ENCODE measurements at places on chromosomes 7 and 10.

DNA sequence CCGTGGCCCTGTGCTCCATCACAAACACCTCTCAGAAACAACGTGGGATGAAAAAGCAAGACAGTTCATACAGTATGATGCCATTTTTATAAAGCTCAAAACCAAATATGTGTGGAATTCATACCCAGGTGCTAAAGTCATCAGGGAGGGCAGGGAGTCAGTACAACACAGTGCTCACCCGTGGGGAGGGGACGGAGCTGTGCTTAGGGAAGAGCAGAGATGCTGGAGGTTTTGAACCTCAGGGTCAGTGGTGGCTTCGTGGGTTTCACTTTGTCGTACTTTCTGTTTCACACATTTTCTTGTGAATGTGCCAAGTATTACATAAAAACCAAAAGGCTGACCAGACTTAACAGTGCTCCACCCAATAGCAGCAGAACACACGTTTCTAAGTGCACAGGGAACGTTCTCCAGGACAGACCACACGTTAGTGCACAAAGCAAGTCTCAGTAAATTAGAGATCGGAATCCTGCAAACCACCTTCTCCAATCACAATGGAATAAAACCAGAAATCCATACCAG, 21.2 kb downstream of the ZMIZ2 start:
- no peak for DNase-seq

DNA sequence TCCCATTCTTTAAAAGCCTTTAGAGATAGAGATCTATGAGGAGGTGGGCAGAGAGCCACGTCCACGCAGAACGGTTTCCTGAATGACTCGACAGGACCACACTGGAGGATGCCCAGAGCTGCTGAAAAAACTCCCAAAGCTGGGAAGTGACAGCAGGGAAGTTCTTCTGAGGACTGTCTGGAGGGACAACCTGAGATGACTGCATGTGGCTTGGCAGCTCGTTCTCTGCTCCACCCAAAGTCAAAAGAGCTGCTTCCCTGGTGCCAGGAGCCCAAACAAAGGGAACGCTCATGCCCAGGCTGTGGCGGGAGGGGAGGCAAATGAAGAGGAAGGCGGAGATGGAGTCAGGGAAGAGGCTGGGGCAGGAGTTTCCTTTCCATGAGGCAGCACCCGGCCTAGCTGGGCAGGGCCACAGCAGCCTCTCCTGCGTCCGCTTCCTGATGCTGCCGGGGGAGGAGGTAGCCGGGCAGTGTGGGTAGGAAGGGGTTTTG, 95.4 kb downstream of the CCDC3 start:
- DNase-seq: no peak

- no peak for DNase-seq
Observed at GRCh38 chr7:64114791-64115190, 69.6 kb downstream of the ZNF727 start.

DNA sequence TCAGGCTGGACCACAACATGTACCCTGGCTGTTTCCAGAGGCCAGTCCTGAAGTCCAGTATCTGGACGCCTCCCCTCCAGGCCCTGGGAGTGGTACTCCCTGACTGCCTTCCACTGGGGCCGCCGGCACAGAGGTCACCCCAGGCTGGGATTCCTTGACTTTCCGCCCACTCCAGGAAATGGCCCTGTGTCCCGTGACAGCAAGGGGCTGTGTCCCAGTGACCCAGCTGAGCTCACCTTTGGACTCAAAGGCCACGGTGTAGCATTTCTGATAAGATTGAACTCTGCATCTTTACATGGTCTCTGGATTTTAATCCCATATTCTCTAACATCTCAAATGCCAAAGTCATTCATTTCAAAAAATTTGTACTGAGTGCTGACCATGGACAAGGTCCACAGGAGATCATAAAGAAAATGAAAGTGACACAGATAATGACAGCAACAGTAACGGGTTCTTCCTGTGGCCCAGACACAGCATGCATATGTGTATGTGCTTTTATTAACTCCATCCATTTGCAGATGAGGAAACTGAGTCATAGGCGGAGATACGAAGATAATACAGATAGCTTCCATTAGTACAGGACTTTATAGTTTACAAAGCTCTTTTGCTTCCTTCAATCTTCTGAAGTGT, 5.4 kb downstream of the ADAMTS14 start:
- no peak for DNase-seq

DNA sequence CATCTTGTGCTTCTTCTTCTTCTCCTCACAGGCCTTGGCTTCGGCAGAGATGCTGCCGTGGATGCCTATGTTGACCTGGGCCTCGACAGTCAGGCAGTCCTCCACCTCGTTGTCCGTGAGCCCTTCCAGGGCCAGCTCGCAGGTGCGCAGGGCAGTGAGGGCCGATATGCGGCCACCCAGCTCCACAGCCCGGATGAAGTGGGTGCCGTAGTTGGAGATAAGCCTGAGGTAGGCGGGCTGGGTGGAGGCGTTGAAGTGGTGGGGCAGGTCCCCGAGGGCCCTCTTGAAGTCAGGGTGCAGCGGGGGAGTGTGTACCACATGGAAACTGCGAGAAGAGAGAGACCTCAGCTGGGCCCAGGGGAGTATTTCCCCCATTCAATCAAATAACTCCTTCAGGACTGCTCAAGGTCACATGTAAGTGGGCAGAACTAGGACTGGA, 3.7 kb downstream of the PRF1 start:
- DNase-seq: no peak

GRCh38 chr10:103543617-103544525, 50.4 kb downstream of the NEURL1 start:
- DNase-seq: no peak

DNA sequence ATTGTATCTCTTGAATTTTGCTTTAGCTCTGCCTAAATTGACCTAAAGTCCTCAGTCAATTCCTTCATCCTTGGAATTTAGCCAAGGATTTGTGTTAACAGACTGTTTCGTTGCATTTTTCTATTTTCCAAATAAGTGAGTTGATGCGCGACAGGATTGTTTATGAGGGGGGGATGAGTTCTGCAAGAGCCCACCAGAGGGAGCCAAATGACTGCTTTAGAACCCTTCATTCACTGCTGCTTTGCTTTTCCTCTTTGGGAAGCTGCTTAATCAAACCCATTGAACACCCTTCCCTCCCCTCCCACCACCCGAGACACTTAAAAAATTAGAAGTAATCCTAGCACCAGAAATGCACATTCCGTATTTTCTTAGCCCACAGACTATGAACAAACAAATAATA, 33.7 kb upstream of the PTF1A start:
- DNase-seq: no peak

DNA sequence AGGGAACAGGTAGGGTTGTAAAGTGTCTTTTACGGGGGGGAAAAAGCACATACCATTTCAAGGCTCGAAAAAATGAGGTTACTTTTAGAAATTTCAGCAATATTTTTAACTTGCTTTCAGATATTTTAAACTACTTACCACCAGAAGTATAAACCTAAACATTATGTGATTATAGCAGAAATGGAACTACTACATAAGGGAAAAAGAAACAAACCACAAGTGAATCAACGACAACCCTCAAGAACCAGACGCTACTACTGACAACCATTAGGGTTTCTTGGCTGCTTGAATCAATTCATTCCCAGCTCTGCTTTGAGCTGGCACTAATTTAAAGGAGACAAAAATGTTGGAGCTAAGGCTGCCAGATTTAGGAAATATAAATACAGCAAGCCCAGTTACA, 80.1 kb downstream of the ZFAND4 start:
- no peak for DNase-seq

DNA sequence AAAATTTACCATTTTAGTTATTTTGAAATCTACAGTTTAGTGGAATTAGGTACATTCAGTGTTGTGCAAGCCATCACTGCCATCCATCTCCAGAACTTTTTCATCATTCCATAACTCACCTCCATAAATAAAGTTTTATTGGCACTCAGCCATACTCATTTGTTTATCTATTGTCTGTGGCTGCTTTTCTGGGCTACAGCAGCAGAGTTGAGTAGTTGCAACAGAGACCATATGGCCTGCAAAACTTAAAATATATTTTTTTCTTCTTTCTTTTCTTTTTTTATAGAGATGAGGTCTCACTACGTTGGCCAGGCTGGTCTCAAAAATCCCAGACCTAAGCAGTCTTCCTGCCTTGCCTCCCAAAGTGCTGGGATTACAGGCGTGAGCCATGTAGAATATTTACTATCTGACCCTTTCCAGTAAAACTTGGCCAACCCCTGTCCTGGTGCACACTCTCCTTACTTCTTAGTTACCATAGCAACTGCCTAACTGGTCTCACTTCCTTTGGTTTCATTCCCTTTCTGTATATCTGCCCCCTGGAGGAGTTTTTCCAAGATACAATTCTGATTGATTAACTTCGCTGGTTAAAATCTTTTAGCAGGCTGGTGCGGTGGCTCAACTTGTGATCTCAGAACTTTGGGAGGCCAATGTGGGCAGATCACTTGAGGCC, 133.2 kb downstream of the CUX1 start:
- no peak for DNase-seq

DNA sequence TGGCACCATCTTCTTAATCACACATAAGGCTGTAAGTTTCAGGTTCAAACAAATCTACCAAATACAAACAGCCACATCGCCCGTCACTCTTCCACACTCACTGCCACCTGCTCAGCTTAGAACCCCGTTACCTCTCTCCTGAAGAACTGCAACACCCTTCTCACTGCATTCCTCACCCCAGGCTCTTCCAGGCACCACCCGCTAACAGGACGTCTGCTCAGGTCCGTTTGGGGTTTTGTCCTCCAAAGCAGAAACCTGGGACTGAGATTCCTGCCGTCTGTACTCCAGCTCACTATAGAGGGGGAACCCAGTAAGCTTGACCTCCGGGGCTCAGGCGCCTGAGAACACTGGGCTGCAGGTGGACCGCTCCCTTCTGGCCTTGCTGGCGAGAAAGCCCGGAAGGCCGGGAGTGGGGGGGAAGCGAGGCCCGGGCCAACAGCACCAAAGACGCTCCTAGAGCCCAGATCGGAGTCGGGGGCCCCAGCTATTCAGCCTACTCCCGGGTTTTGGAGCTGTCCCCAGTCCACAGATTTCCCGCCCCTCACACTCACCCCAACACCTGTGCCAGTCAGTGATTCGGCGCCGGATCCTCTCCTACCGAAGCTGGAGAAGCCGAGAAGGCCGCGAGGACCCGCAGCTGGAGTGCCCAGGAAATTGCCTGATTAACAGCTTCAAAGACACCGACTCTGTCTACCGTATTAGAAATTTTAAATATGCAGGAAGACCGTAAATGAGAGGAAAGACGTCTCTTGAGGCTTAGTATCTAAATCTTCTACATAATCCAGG, at the start of gene AP3M1:
TSS of gene AP3M1 (minus strand) at position 625 of the 786 bp plus-strand sequence. CDS start 12,449 bp downstream, outside the sequence.
- peak; percentile 67 for DNase-seq

DNA sequence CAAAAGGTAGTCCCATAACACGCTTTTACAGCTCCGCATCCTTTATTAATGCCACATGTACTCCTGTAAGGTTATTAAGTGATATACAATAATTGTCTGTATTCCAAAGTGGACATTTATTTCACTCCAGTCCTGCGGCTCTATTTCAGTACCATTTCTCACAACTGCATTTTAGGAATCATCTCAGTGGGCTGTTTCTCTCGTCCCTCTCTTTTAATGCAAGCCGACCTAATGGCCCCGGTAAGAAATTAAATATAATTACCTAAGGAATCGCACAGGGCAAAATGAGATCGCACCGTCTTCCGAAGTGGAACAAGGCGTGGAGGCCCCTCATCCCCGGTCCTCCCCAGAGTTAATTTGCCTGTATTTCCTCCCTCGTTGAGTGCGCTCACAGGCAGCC, 216.5 kb downstream of the RAB11FIP2 start:
- DNase-seq: no peak

GRCh38 chr10:17665747-17666146, 21.8 kb downstream of the STAM start:
- DNase-seq: no peak

- DNase-seq: no peak
Observed at GRCh38 chr10:84179059-84179710, 5.6 kb downstream of the GPR15LG start.

DNA sequence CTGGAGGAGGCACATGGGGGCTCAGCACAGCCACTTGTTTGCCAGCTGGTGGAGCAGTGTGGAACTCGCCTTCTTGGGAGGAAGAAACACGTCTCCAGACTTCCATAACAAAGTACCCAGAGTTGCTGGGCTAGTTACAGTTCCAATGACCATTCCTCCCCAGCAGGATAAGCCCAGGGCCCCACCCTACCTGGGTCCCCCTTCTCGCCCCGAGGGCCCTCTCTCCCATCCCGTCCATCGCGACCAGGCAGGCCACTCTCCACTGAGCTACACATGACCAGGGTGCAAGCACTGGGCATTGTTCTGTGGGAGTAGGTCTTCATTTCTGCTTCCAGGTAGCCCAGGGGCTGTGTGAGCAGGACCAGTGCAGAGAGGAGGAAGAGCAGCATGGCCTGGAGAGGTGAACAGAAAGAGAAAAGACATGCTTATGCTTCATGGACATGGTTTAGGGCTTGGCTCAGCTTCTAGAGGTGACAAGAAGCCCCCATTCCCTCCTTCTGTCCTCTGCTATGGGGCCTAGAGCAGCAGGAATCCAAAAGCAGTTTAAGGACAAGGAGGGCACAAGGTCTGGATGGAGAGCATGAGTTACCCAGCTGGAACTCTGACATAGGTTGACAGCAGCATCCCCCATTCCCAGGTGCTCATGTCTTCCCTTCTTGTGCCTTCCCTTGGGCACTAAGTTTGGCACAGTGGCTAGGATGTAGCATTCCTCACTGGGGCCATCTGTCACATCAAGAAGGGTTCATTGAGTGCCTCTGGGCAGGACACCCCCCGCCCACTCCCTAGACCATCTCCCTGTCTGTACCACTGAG, 2.4 kb downstream of the SFTPD start:
- no peak for DNase-seq

- no peak for DNase-seq
Observed at GRCh38 chr7:155198901-155199845, 98.5 kb upstream of the INSIG1 start.

DNA sequence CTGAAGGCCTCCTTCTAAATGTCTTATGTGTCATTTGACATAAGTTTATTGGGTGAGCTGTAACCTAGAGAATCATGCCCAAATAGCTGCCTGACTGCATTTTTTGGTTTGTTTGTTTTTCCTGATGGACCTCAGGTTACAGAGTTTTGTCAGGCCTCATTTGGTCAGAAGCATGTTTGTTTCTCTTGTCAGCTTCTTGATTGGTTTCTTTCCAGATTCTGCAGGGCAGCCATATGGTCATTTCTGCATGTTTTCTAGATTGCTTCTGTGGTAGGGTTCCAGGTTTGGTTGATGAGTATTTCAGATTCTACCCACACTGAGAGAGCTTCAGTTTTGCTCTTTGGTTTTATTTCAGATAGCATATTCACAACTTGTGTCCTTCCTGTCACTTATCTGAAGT, 28.0 kb downstream of the GLCCI1 start:
- no peak for DNase-seq

DNA sequence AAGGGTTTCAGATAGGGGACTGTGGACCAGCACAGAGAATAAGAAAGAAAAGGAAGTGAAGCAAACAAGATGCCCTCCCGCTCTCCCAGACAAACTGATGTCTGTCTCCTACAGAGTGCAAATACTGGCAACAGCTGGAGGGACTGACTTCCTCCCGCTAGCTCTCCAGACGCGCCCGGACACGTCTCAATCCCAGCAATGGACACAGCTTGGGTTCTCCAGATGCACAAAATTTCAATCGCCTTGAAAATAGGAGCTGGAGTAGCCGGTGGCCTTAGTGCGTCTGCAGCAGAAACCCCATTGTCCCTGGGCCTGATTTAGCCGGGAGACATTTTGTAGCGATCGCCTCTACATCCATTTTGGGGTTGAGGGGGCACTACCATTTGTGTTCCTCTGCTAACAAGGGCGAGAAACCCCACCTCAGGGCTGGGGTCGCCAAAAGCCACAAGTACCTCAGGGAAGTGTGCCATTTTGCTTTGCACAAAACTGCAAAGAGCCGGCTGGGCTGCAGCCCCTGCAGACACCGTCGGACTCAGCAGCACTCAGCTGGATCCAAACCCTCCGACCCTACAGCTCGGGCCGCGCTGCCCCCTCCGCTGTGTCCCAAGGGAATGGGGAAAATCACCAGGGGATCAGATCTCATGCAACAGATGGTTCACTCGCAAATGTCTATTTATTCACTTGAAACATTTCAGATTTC, 5.9 kb downstream of the CPA2 start:
- no peak for DNase-seq
